ENCODE measurements at places on chromosomes 13 and 19. TPM values are rescaled to one million over a fixed set of nuclear protein-coding genes. Genes with fewer than 3 reads are reported as not detected.

The ZIC2 gene
- total RNA-seq, result 44.4 TPM

The ZNF560 gene
- not detected for total RNA-seq

The IFNL1 gene
- total RNA-seq, result not detected

The TMEM238 gene
- 21.0 TPM for total RNA-seq

The FREM2 gene
- 0.05 TPM for total RNA-seq

The PRTN3 gene
- total RNA-seq, result 2.7 TPM

The CTXN1 gene
- total RNA-seq, result 56.0 TPM

The CALR3 gene
- not detected for total RNA-seq

The CLEC17A gene
- total RNA-seq, result not detected

The LGALS14 gene
- not detected for total RNA-seq

The ZNF681 gene
- total RNA-seq, result not detected

The FCHO1 gene
- total RNA-seq, result 28.1 TPM

The BRSK1 gene
- total RNA-seq, result 33.3 TPM

The KLK13 gene
- 3.2 TPM for total RNA-seq

Data from HCT116 (cell line).